ENCODE measurements at places on chromosomes 1 and 21.

DNA sequence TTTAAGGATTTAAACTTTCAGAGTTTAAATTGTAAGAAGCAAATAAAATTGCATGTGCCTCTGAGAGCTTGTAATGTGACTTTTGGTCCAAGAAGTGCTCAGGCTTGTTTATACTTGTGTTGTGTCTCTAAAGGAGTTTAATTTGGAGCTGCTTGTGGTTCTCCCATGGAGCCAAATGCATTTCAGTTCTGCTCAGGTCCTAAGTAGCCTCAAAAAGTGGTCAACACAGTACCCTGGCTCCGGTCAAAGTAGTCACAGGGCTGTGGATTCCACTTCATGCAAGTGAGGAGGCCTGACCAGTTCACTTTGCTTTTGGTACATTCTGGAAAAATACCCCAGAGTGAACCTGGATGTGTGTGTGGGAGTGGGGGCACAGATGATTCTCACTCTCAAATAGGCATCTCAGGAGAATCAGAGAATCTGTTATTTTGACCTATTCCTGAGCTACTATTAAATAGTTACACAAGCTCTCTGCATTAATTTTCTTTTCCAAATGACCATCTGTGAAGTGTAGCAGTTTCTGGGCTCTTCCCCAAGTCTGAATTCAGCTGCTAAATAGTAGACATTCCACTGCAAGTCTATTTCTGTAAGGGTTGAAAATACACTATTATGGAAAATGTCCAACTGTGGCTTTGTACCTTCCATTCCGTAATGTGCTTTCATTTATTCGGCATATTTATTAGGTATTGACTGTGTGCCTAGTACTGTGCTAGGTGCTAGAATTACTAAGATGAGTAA is 31.7 kb upstream of the AGO1 start:
- DNase-seq = no peak

DNA sequence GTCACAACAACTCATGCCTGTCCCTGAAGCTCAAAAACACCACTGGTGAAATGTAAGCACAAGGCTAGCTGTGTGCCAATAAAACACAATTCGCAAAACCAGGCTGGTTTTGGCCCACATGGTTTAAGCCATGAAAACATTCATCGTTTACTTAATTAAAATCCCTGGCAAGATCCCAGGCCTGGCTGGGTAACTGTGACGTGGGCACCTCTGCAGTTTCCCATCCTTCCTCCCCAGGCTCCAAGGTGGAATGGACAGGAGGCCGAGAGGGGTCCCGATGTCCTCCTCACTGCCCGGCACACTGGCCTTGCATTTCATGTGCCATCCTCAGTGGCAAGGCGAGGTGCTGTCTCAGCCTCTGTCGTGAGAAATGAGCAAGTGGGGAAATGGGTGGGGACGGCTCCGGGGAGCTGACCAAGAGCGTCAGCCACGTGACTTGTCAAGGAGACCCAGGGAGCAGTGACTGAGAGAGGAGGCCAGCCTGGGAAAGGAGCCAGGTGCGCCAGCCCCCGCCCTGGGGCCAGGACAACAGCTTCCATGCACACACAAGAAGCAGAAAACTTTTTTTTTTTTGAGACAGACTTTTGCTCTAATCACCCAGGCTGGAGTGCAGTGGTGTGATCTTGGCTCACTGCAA is 153.1 kb upstream of the RAB4A start:
- DNase-seq = peak; percentile 42

DNA sequence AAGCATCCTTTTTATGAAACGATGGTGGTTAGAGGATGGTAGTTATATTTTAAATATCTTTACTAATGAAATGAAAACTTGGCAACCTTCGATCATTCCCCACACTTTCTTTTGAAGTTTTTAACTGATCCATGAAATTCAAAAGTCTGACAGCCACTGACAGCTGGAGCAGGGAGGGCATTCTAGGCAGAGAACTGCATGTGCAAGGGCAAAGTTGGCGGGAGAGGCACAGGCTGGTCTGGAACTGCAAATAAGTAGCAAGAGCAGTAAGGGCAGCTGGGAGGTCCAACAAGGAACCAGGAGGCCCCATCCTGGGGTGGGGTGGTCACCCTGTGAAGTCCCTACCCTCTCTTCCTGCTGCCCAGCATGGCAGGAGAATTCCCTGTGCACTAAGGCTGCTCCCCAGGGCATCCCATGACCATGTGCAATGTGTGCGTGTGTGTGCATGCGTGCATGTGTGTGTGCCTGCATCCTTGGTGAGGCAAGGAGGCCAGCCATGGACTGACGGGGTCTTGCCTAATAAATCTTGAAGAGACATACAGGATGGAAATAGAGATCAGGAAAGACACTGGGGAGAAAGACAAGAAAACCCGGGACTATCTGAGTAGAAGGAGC is 33.1 kb upstream of the FOXO6 start:
- no peak for DNase-seq

- DNase-seq = no peak
Observed at GRCh38 chr1:36367066-36367465, 18.7 kb downstream of the STK40 start.

DNA sequence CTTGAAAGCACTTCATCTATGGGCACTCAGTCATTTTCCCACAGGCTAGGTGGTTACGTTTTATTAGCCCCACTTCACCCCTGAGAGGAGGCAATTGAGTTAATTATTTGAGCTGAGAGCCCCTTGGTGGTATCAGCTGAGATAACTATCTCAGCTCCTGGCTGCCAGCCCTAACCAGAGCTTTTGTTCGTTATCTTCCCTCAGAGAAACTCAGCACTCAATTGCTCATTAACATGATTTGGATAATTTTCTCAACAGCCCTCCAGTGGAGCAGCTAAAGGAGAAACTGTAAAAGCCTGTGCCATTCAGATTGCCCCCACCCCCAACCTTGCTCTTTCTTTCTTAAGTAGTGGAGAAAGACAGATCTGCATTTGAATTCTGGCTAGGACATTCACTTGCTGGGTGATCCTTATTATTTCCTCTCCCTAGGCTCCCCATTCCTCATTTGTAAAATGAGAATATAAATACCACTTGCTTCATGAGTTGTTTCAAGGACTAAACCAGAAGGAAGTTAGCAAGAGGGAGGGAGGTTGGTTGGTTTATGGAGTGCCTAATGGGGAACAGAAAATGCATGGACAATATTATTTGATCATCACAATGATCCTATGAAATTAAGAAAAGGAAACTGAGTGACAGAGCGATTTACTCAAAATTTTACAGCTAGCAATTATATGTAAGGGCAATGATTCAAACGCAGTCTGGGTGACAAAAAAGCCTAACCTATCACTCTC is 218.7 kb upstream of the FGGY start:
- peak; percentile 75 for DNase-seq

- DNase-seq = no peak
Observed at GRCh38 chr1:22750685-22751051, 40.0 kb downstream of the EPHB2 start.

DNA sequence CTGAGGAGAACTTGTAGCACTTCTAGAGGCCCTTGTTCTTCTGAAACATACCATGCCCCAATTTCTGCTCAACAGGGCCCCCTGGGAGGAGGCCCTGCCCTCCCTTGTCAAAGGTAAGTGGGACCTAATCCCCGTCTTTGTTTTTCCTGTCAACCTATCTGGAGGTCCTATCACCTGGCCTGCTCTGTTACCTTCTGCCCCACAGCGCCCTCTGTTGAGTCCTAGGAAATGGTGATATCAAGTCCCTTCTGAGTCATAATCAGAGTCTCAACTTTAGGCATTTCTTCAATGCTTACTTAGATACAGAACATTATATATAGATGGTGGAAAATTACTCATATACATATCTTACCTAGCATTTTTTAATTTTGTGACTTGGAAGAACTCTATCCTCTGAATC is 28.2 kb upstream of the FCRL4 start:
- DNase-seq = no peak

- DNase-seq = no peak
Observed at GRCh38 chr1:233359431-233359830, 31.9 kb downstream of the MAP3K21 start.

GRCh38 chr1:24094554-24094953 is 17.4 kb downstream of the MYOM3 start:
- no peak for DNase-seq

GRCh38 chr1:94629259-94630181 is 88.0 kb upstream of the F3 start:
- no peak for DNase-seq

DNA sequence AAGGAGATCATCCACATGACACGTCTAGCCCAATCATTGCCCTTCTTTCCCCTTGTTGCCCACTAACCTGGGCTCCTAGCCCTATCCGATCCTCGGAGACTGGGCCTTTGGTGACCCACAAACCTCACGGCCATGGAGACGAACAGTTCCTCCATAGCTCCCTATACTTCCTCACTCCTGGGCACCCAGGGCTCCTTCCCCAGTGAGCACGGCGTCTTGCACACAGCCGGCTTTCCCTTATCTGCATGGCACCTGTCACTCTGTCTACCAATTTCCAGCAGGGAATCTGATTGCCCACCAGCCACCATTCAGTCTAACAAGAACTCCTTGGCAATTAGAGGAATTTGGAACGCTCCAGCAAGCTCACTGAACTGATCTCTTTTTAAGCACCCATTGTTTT is 3.1 kb downstream of the GNG4 start:
- no peak for DNase-seq

DNA sequence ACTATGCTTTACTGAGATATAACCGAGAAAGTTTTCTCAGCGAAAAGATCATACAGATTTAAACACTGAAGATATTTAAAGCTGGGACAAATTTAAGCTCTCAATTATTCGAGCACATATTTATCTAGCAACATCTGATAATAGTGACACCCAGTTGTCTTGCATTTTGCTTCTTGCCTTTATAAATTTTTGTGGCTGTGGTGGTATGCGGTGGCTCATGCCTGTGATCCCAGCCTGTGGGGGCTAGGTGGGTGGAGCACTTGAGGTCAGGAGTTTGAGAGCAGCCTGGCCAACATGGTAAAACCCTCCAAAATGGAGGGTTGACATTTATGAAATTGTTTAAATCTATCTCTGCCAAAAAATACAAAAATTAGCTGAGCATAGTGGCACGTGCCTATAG is 312.2 kb downstream of the SPATA17 start:
- DNase-seq = no peak

GRCh38 chr1:197388801-197389200 is 120.7 kb downstream of the CRB1 start:
- DNase-seq = no peak

- DNase-seq = no peak
Observed at GRCh38 chr1:31804098-31804497, 11.7 kb downstream of the SPOCD1 start.

GRCh38 chr1:175845985-175846384 is 102.6 kb upstream of the TNR start:
- no peak for DNase-seq

- no peak for DNase-seq
Observed at GRCh38 chr1:35611655-35612054, 29.7 kb downstream of the PSMB2 start.

- no peak for DNase-seq
Observed at GRCh38 chr1:107541412-107541811, 400.6 kb downstream of the NTNG1 start.

- peak; percentile 44 for DNase-seq
Observed at GRCh38 chr1:180402001-180402400, 100.4 kb downstream of the ACBD6 start.

DNA sequence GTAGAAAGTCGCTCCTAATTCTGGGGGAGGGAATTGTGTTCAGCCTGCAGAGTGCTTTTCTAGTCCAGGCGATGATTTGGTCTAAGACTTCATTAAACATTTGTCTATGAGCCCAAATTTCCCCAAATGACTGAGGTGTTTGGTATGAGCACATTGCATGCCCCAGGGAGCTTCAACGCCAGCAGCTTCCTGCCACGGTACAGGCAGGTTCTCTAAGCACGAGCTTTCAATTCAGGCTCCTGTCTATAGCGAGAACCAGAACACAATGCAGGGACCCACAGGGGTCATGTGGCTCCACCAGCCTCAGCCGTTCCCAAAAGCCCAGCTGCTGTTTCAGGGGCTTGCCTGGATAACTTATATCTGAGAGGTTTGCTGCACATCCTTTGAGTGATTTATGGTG is 34.1 kb upstream of the H6PD start:
- no peak for DNase-seq

- no peak for DNase-seq
Observed at GRCh38 chr1:245301921-245302320, 147.1 kb downstream of the KIF26B start.

DNA sequence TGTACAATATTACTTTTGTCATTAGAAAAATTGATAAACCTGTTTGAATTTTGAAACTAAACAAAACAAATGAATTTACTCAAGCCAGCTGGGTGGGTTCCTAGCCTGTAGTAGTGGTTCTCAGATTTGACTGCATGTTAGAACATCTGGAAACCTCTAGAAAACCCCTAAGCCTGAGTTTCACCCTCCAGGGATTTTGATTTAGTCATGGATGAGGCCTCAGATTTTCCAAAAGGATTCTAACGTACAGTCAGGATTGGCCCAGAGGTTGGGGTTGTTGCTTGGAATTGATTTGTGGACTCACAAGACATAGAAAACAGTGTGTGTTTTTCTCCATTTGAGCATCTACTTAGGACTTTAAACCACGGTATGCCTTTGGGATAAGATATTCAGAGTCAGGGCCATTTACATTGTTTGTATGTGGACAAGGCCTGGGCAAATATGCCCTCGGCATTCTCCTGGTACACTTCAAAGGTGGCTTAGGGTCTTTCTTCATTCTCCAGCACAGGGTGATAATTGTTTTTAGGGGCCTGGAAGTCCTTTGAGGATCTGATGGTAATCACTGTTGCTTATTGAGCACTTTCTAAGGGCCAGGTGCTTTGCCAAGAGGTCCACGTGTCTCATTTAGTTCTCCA is 42.6 kb downstream of the ATP5PO start:
- no peak for DNase-seq

- DNase-seq = peak; percentile 49
Observed at GRCh38 chr1:223129229-223129901, 13.7 kb downstream of the TLR5 start.

GRCh38 chr1:18978706-18979105 is 22.2 kb upstream of the IFFO2 start:
- DNase-seq = no peak

GRCh38 chr1:89986020-89986419 is 8.9 kb upstream of the ZNF326 start:
- no peak for DNase-seq

DNA sequence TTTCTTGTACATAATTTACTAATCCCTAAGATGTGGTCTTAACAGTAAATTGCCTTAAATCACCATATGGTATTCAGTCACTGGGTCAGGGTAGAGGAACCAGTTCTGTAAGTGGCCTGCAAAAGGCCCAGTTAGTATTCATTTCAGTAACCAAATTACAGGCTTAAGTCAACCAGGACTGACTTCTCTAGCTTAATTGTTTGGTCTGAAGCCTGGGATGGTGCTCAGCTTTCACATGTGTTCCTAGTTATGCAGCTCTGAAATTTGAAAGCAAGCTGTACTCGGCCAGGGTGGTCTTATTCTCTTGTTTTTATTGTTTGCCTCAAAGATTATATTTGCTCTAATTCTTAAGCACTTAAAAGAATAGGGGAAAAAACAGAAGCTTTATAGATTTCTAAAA is 144.6 kb downstream of the MAGI3 start:
- no peak for DNase-seq

GRCh38 chr21:42214921-42215320 is 4.0 kb upstream of the ABCG1 start:
- DNase-seq = no peak

Measured in inflammatory macrophage treated with lipopolysaccharide for 4 hours (primary cell).